ENCODE measurements at places on chromosomes 11 and 22.
A peak's percentile ranks its signal among the peaks of the same experiment; 100 is the strongest.

GRCh38 chr22:21942407-21943343, 10.0 kb downstream of the PPM1F start:
- peak; percentile 71 for DNase-seq

DNA sequence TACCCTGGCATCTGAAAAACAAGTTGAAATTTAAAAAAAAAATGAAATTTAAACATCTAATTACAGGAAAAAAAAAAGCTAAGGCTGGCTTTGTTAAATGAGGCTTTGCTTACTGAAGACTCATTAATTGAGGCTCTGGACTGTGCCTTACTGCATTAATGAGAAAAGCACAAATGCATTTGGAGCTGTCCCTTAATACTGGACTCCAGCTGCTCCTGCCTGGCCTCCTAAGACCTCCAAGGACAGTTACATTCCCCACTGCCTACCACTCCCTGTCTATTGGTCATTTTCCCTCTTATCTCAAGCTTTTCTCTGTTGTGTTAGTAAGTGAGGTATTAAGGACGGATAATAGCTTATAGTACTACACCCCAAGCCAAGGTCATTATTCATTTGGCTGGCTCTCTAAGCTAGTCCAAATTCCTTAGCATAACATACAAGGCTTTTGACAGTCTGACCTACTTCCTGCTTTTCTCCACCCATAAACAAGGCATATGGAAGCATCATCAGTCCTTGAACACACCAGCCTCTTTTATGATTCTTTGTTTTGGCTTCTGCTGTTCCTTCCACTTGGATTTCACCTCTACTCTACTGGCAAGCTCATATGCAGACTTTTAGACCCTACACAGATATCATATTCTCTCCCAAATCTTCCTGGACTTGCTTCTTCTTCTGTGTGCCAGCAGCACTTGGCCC, 62.5 kb downstream of the USP35 start:
- peak; percentile 15 for DNase-seq

DNA sequence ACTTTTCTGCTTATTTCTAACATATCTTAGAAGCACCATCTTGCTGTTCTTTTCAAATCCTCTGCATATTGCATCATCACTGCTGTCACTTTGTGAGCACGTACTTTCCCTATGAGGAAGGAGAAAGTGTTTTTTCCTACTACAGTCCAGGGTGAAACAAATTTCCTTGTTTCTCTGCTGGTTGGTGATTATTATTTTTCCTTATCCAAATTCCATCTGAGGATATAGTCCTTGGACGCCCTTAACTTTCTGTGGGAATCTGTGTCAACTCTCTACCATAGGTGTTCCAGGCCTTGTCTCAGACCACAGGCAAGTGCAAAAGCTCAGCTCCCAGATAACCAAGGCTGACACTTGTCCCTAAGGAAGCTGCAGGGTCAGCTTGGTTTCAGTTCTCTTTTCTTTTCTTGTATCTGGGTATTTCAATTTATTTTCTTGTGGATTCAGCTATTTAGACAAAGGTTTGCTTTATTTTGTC, 29.4 kb upstream of the LYVE1 start:
- no peak for DNase-seq

DNA sequence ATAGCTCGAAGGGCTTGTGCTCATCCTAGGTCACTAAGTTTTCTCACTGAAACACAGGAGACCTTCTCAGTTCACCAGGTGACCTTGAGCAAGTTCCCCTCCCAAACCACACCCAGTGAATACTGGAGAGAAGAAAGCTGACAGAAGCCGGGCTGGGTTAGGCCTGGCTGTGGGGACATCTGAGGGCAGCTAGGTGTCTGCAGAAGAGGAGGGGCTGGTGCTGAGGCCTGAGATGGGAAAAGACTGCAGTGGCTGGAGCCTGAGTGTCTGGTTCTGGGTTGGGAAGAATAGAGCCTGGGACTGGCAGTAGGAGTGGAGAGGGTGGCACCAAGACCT, 602 bp upstream of the INPP5J start:
- DNase-seq: no peak

- no peak for DNase-seq
Measured at GRCh38 chr22:49788504-49788903, 39.2 kb downstream of the BRD1 start.

- no peak for DNase-seq
Measured at GRCh38 chr11:12274056-12274455, 103.3 kb upstream of the PARVA start.

- DNase-seq: no peak
Measured at GRCh38 chr11:126501641-126502040, 146.2 kb downstream of the ST3GAL4 start.

- peak; percentile 74 for DNase-seq
Measured at GRCh38 chr11:2175659-2176058, 4.0 kb upstream of the TH start.

- no peak for DNase-seq
Measured at GRCh38 chr22:28450109-28450508, 229.5 kb downstream of the TTC28 start.

DNA sequence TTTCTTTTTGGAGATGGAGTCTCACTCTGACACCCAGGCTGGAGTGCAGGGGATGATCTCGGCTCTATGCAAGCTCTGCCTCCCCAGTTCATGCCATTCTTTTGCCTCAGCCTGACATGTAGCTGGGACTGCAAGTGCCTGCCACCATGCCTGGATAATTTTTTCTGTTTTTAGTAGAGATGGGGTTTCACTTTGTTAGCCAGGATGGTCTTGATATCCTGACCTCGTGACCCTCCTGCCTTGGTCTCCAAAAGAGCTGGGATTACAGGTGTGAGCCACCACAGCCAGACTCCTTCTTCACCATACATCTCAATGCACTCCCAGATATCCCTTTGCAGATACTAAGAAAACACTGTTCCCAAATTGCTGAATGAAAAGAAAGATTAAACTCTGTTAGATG, 224.3 kb downstream of the OR4A5 start:
- DNase-seq: no peak

DNA sequence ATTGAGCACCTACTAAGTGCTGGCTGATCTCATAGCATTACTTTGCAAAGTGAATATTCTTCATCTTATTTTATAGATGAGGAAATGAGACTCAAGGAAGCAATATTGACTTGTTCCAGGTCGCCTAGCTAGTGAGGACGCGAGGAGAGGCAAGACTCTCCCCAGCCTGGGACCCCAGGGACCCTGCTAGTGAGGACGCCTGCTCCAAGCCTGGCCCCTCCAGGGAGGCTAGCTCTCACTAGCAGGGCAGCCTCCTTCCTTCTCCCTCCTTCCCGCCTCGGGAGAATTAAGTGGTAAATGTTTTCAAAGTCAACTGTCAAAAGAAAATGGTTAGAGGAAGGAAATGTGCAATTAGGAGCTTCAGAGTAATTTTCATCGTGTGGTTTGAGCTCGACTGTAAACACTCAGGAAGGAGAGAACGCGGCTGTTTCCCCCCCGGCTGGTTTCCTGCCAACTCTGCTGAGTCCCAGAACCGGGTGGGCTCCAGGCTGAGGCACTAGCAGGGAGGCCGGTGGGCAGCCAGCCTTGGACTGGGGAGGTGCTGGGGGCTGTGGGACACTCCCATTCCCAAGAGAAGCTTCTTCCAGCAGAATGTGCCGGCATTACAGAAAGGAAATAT, 17.9 kb downstream of the MYEOV start:
- no peak for DNase-seq

GRCh38 chr11:69841859-69842698, 22.9 kb upstream of the FGF3 start:
- DNase-seq: no peak

- no peak for DNase-seq
Measured at GRCh38 chr11:112453601-112454577, 193.2 kb upstream of the PLET1 start.

DNA sequence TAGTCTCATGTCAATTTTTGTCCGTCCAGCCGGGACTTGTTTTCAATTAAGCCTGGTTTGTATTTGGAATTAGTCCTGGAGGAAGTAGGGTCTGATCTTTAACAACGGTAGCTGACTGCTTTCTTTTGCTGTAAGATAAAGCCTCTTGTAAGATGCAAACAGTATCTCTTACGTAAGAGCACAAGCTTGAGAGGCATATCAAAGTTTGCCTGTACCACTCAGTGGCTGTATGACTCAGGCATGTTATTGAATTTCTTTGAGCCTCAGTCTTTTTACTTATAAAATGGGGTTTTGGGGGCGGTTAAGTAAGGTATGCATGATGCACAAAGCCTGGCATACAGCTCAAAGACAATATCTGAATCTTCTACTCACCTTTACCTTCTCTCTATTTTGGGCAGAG, 198.4 kb upstream of the NARS2 start:
- no peak for DNase-seq

DNA sequence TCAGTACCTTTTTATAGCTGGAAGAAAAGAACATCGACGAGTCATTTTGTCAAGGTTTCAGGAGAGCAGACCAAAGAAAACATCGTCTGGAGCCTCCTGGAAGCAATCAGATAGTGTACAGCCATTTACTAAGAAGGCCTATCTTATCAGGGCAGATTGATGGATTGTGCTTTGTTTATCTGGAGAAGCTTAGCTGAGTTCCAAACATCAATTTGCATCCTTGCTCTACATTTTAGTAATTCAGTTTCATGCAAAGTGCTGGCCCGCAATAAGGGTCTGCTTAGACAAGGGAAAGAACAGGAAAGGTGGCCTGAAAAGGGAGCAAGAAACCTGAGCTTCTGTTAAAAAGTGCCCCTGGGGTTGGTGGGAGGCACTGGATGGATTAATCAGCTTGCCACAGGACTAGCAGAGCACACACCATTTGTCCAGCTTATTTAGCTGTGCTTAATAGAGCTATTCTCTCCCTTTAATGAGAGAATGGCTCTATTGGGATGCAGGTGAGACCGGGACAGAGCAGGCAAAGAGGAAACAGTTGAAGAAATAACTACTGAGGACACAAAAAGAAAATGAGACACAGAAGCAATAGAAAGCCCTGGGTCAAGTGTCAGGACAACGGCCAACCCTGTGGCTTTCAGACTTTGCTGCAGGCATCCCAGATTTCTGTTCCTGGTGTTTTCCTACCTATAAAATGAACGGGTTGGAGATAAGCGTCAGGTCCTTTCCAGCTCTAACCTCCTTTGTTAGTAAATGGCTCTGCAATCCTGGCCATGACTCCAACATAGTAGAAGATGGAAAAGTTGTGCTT, 122.1 kb upstream of the TTC12 start:
- DNase-seq: no peak

DNA sequence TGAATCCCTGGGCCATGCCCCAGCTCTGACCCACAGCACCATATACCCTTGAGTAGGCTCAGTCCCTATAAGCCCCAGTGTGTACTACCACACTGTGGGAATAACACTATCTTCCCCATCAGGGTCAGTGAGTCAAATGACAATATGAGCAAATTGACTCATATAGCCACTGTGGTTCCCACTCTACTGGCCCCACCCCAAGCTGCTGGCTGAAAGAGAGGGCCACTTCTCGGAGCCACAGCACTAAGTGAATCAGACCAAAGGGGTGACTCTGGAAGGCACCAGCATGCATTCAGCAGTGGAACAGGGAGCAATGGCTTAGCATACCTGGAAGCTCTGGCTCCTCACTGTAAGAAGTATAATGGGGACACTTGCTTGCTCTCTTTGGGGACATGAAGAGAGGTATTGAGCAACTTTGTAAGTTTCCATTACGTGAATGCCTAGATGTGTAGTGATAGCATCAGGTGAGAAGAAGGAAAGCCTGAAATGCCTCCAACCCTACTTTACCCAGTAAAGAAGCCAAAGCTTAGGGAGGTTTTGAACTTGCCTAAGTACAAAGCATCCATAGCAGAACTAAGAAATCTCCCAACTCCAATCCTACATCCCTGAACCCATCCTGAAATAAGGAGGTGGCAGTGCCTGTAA, 13.5 kb downstream of the CD59 start:
- DNase-seq: peak; percentile 86

- DNase-seq: no peak
Measured at GRCh38 chr22:31477329-31477728, 12.3 kb downstream of the EIF4ENIF1 start.

- no peak for DNase-seq
Measured at GRCh38 chr11:93784935-93785360, 866 bp downstream of the MED17 start.

- no peak for DNase-seq
Measured at GRCh38 chr11:38226684-38227083, 1628.6 kb upstream of the RAG2 start.

- peak; percentile 31 for DNase-seq
Measured at GRCh38 chr11:59802639-59803176, 7.9 kb downstream of the MRPL16 start.

DNA sequence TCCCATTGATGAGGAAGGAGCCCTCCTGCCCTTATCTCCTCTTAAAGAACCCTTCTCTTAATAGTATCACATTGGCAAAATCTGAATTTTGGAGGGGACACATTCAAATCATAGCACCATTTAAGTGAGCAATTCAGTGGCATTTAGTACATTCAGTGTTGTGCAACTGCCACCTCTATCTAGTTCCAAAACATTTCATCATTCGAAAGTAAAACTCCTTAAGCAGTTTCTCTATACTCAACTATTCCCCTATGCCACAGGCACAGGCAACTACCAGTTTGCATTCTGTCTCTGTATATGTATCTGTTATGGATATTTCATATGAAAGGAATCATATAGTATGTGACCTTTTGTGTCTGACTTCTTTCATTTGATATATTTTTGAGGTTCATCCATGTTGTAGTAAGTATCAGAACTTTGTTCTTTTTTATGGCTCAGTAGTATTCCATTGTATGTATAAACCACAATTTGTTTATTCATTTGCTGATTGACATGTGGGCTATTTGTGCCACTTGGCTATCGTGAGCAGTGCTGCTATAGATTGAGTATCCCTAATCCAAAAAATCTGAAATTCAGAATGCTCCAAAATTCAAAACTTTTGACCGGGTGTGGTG, 22.9 kb downstream of the FAR1 start:
- DNase-seq: no peak

GRCh38 chr11:19853016-19853415, 140.4 kb downstream of the NAV2 start:
- no peak for DNase-seq

DNA sequence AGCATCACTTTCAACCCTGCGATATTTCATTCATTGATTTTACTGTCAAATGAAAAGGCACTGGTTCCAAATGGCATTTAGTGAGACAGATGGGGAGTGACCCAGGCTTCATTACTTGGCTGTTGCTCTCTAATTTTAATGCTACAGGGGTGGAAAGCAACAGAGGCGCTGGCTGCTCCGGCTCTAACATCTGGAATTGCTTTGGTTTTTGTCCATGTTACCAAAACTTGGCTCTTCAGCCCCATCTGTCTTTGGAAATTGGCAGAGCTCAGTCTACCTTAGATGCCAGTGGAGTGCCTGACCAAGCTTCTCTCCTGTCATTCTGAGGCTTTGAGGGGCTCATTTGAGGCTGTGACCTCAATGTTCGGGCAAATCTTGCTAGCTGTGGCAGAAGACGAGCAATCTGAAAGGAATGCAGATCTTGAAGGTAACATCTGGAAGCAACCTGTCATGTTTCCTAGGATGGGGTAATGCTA, 409.5 kb upstream of the SYN3 start:
- DNase-seq: no peak

Data from HS-27A (cell line).